M059J (cell line): ENCODE measurements at places on chromosomes 1 and 21. TPM values are rescaled to one million over a fixed set of nuclear protein-coding genes. Genes with fewer than 3 reads are reported as not detected.

The LMX1A gene
- not detected in 2 replicates for total RNA-seq

The CFAP57 gene
- 0.67 TPM in 1 of 2 replicates, not detected in the other for total RNA-seq

The CSF3R gene
- not detected in 2 replicates for total RNA-seq

GRCh38 chr1:174150499-174150898 lies 8.8 kb upstream of the RABGAP1L start:
- DNase-seq = no peak

- DNase-seq = no peak
Measured at GRCh38 chr1:31428436-31429221, 15.6 kb downstream of the SERINC2 start.

- no peak for DNase-seq
Measured at GRCh38 chr1:154998818-154999570, 3.6 kb upstream of the ZBTB7B start.

DNA sequence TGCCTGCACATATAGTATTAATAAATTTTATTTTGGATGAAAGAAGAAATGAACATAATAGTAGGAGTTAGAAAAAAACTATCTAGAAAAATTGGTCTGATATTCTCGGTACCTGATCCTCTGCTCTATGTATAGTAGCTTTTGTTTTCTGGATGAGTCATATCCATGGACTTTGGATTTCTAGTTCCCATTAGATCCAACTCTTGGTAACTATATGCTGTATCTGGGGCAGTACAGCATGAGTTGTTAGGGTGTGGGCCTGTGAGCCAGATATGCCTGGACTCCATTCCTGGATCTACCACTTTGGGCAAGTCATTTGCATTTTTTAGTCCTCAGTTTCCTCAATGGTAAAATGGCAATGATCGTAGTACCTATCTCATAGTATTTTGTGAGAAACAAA lies 372.2 kb upstream of the PKN2 start:
- no peak for DNase-seq

DNA sequence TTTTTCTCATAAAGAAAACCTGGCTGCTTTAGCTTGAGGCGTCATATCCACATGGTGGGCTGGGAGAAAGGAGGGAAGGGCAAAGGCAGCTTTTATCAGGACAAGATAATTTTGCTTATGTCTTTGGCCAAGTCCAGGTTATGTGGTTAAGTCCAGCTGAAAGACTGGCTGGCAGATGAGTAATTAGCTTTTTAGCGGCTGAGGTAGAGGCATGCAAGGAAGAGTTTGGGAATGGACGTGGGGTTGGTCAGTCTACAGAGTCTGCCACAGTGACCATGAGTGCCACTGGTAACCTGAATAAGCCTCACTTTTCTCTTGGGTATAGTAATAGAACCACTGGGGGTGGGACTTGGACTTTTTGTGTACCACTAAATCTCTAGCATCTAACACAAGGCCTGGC lies 39.8 kb downstream of the NEK7 start:
- peak; percentile 44 for DNase-seq

DNA sequence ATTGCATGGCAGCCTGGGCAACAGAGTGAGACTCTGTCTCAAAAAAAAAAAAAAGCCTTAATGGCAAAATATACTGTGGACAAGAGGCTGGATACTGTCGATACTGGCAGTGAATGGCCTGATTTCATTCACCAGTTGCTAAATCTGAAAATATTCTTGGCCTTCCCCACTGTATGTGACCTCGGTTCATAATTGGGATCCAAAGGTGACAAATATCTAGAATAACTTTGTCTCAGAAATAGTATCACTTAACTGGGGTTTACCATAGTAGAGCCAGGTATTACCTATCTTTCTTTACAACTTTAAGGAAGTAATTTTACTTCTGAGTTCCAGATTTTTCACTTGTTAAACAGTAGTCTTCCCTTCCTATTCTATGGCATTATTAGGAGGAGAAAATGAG lies 8.4 kb downstream of the MTF2 start:
- DNase-seq = no peak

DNA sequence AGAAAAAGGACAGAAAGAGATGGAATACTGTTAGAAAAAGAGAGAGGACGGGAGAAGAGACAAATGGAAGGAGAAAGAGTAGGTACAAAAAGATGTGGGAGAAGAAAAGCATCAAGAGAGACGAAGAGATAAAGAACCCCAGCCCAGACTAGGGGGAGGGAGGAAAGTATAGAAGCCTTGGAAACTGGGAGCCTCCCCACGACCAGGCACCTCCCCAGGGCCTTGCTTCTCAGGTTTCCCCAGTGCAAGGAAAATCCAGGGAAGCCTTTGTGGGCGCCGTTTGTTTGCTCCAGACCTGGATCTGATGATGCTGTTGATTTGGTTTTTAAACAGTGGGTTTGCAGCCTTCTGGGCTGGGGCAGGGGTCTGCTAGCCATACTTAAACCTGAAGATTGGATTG lies 15.2 kb upstream of the ALX3 start:
- no peak for DNase-seq

GRCh38 chr1:225911191-225912130 lies 12.6 kb downstream of the PYCR2 start:
- DNase-seq = no peak
